ENCODE measurements at places on chromosomes 12 and 14.
A peak's percentile ranks its signal among the peaks of the same experiment; 100 is the strongest.

DNA sequence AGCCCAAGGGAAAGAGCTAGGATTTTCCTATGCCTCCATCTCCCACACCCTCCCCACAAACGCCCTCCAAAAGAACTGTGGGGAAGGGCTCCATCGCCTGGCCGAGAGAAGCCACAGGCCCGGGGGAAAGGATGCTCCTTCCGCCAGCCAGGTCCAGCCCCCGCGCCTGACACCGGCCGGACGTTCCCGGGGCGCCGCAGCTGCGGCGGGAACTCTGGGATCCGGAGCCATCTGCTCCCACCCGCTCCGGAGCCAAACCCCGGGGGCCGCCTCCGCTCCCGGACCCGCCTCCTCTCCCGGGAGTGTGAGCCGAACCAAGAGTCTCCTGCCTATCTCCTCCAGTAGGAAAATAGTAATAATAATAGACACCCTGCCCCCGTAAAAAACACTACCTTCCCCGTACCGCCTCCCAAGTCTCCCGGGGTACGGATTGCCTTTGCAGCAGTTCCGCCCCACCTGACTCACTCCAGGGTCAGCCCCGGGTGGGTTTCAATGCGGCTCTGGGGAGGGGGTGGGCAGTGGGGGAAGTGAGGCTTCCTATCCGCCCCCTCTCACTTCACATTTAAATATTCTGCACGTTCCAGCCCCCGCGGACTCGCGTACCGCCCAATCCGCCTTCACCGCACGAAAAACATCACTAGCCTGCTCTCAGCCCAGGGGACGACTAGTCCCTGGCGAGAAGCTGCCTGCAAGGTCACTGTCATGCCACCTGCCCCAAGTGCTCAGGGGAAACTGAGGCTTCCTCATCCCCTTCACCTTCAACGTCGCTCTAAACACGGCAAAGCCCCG is 2.4 kb downstream of the AGAP2 start:
- no peak for DNase-seq

- no peak for DNase-seq
Observed at GRCh38 chr12:67969134-67969802, 20.0 kb upstream of the IFNG-AS1 start.

GRCh38 chr12:7327918-7328317 is 24.0 kb downstream of the ACSM4 start:
- DNase-seq: no peak

DNA sequence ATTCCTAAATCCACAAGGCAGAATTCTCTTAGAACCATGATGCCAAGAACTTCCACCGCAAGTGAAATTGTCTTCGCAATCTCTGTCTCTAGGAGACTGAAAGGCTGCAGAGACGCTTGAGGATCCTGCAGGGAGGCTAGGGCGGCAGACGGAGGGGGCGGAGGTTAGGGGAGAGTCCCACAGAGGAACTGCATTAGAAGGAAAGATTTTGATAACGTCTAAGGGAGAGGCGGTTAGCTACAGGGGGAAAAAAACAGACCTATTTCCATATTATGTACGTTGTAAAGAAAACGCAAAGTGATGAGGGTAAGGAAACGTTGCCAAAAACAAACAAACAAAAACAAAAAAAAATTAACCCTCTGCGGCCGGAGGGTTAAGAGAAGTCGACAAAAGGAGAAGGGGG is 595 bp downstream of the KLHL28 start:
- peak; percentile 37 for DNase-seq

Data from NCI-H1436 (cell line).